ENCODE measurements at places on chromosomes 1 and 21.

DNA sequence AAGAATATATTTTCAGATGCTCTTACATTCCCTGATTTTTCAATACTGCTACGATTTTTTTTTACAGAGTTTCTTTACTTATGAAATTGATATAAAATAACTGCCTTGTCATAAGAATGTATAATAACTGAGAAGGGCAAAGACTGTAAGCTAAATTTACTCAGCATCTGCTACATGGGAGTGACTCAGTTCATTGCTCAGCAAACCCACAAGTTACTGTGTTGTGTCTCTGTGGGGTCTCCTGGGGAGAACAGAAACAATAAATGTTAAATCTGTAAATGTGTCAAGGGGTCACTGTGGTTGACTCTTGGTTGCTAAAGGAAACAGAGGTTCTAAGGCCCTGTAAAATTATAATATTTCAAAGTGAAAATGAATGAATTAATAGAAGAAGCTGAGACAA, 210.3 kb upstream of the CACYBP start:
- no peak for DNase-seq

DNA sequence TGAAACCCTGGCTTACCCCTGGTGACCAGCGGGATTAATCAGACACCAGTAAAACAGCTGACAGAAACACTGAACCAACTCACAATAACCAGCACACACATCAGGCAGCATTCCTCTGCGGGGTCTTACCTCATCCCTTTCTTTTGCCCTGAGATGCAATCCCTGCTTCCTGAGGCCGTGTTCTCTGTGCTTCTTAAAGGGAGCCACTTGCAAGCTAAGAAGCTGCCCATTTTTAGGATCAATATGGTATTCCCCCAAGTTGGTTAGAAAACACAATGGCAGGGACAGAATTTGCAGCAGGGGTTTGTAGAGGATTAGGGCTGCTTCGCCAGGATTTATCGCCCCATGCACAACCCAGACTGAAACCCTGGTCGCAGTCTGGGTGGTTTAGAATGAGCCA, 74.7 kb upstream of the OLIG2 start:
- DNase-seq, result no peak

- no peak for DNase-seq
These were observed 43.4 kb upstream of the RD3 start for GRCh38 chr1:211535346-211535745.

GRCh38 chr1:245666412-245666811, 511.6 kb downstream of the KIF26B start:
- no peak for DNase-seq

GRCh38 chr1:233700338-233700737, 86.4 kb downstream of the KCNK1 start:
- DNase-seq, result no peak

DNA sequence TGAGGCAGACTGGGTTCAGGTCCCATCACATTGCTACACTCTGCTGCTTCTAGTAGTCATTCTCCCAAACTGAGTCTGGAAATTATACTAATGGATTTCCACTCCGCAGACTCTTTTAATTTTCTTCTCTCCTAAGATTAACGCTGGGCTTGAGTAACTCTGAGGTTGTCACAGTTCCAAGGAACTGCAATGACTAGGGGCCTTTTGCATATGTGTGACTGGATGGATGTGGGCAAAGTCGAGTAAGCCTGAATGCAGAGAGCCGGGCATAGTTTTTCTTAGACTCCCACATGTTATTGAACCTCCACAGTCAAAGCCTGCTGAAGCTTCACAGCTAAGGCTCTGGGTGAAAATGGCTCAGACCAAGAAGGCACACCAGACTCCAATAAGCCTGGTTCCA, 160.9 kb upstream of the PROX1 start:
- DNase-seq, result no peak

GRCh38 chr21:44539046-44539445, 949 bp downstream of the KRTAP10-1 start:
- DNase-seq, result no peak

- DNase-seq, result no peak
These were observed 30.8 kb downstream of the DAP3 start for GRCh38 chr1:155719703-155720102.

DNA sequence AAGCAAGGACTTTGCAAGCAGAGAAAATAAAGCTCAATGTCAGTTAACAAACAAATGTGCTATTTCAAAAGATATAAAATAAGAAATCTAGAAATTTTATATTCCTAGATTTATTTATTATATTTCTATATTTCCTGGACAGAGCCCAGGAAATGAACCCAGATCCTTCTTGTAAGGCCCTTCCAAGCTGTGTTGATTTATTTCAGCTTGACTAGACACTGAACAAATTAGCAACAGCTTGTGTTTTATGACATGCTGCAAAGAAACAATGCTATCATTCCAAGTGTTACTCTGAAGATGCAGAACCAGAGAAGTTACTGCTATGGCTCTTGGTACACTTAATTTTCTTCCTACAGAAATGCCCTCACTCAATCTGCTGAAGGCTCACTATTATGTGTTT, 6.2 kb downstream of the TGFBR3 start:
- no peak for DNase-seq

DNA sequence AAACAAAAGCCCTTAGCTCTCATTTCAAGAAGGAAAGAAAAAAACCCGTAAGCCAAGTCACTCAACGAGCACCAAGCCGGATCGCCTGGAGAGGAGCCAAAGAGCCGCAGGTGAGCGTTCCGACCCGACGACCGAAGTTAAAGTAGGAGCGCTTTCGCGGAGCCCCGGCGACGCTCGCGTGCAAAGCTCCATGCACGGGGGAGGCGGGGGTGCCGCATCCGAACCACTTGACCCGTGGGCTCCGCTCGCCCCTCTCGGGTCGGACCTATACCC, 382 bp downstream of the GPBP1L1 start:
- DNase-seq, result no peak

GRCh38 chr1:230851291-230851691, 17.0 kb downstream of the C1orf198 start:
- no peak for DNase-seq

DNA sequence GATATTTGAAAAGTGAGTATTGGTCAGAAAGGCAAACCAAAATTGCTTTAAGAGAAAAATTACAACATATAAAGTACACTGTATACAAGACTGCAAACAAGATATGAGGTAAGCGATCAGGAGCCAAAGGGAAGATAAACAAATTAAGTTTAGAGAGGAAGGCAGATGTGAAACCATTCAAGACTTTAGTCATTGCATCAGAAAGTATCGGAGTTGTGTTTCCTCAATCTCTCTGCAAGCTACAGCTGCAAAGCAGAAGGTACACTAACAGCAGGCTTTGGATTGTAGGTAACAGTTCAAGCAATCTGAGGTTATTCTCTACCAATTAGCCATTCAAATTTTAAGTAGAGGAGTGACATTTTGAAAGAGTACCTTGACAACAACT, 21.3 kb upstream of the TLCD4 start:
- DNase-seq, result no peak

DNA sequence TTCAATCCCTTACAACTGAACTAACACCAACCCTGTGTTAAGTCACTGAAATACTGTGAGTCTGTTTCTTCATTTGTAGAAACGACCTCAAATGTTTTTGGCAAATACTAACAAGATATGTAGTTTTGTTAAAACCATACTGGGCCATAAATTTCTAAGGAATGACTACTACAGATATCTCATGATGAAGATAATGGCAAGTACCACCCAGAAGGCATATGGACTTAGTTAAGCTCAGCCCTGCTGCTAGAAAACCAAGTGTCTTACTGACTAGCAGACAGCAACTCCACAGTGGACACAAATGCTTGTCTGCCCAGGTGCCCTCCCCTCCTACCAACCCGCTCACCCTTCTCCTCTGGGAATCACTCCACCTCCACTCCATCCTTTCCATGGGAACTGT, 44.5 kb upstream of the BMP8B start:
- DNase-seq, result no peak

DNA sequence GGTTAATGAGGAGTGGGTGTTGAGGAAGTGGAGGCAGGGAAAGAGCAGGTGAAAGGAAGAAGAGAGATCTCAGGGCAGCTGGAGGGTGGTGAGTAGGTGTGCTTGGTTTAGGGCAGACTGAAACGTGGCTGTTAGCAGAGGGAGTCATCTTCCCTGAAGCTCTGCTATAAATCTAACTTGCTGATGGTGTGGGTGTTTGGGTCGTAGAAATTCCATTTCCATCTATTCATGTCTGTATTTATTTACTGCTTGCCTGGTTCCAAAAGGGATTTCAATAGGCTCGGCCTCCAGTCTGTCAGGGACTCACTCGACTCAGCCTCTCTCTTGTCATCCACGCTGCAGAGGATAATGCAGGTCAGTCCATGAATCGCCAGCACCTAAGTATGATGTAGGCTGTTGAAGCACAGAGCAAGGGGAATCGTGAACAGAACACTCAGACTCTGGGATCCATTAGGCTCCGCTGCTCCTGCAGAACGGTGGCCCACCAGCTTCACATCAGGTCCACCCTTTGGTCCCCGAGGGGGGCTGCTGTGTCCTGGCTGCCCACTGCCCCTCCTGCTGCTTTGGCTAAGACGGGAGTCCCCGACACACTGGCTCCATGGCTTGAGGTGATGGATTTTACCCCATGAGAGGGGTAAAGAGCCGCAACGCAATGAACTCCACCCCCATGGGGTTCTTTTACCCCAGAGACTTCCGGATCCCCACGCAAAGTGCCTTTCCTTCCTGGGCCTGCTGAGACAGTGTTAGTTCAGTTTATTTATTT, 156.2 kb downstream of the RHOU start:
- no peak for DNase-seq

GRCh38 chr1:2275796-2276536, 47.8 kb downstream of the SKI start:
- DNase-seq, result no peak

- DNase-seq, result peak; percentile 79
These were observed 6.0 kb downstream of the FCRLB start for GRCh38 chr1:161727256-161727924.

GRCh38 chr1:37802439-37802838, 5.2 kb upstream of the C1orf122 start:
- no peak for DNase-seq

DNA sequence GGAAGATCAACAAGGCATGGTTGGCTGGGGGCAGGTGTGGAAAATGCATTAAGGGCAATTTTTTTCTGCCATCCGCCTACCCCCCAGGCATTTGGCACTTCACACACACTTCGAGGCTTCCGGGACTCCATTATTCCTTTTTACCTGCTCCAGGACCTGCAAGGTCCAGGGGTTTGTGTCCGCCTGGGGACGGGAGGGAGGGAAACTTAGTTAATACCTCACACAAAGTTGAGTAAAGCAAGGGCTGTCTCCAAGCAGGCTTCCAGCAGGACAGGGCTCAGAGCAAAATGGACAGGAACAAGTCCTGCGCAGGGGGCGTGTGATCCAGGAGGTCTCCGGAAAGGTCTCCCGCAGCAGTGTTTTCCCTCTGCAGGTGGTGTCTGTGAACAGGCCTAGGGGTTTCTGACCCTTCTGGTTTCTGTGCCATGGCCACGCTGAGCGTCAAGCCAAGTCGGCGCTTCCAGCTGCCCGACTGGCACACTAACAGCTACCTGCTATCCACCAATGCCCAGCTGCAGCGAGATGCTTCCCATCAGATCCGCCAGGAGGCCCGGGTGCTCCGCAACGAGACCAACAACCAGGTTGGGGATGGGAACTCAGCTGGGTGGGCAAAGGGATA, 712 bp downstream of the TEKT2 start:
- DNase-seq, result no peak

DNA sequence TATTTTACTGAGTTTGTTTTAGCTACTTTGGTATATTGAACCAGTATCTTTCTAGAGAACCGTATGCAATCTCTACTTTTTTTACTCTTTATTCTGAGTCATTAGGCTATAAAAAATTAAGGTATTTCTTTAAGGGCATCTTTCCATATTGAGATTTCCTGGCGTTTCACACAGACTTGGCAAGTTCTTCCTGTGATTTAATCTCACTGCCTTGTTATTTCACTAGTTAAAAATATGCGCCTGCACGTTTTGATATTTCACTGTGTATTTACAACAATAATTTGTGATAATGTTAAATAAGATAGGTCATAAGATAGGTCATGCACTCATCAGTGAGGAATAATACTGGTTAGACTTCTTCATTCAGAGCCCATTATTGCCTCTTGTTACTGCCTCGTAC, 16.2 kb upstream of the CR1L start:
- DNase-seq, result no peak

- no peak for DNase-seq
These were observed 14.8 kb downstream of the MGST3 start for GRCh38 chr1:165645654-165646366.

GRCh38 chr1:70227439-70227838, 6.3 kb downstream of the SRSF11 start:
- DNase-seq, result no peak

- DNase-seq, result no peak
These were observed 10.2 kb downstream of the CPT2 start for GRCh38 chr1:53206735-53207379.

GRCh38 chr1:96565546-96565945, 156.0 kb upstream of the PTBP2 start:
- DNase-seq, result no peak

DNA sequence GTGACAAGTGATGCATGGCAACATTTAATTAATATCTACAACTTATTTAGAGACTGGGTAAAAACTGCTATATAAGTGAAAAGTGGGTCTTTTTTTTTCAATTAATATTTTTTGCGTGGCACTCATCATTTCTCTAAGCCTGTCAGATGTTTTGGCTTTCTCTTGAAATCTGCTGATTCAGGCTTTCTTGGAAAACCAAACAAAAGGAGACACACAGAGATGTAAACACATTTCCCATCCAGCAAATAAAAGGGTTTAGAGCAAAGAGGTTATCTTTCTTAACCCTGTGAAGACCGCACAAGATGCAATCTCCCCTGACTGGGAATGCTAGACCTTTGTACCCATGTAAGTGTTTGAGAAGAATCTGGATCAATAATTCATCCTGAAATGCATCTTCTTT, 48.7 kb upstream of the PLXNA2 start:
- DNase-seq, result no peak

GRCh38 chr1:243335292-243335691, 79.5 kb downstream of the SDCCAG8 start:
- no peak for DNase-seq

DNA sequence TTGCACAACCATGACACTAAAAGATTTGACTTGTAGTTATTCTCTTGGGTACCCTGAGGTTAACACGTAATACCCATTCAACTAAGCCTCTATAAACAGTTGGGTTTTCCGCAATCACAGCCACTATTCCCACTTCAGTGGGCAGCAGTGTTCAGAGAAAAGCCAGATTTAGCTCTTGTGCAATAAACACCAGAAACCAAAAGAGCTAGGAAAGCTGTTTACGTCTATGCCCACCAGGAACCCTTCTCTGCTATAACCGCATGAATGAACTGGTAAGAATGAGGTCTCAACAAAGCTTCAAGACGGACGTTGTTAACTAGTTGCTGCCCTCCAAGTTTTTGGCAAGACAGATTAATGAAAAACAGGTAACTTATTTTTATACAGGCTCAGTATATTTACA, 101.3 kb downstream of the SLC45A1 start:
- no peak for DNase-seq

- no peak for DNase-seq
These were observed 52.7 kb downstream of the UBE2T start for GRCh38 chr1:202289009-202289408.

GRCh38 chr1:11671544-11672286, 7.7 kb downstream of the FBXO6 start:
- no peak for DNase-seq

- no peak for DNase-seq
These were observed 698.6 kb upstream of the B3GALT2 start for GRCh38 chr1:193884848-193885558.

- DNase-seq, result no peak
These were observed 1.5 kb downstream of the CPTP start for GRCh38 chr1:1326075-1326605.
